Renal cortical epithelial cell (primary cell): ENCODE measurements at places on chromosomes 12 and 14. TPM values are rescaled to one million over a fixed set of nuclear protein-coding genes. Genes with fewer than 3 reads are reported as not detected.

The MAP1LC3B2 gene
- 0.35 and 1.6 TPM in 2 replicates for total RNA-seq

The FOXN4 gene
- not detected in 2 replicates for total RNA-seq

The CDCA4 gene
- total RNA-seq = 8.8 and 43.6 TPM in 2 replicates

The ANKS1B gene
- total RNA-seq = 5.6 and 6.9 TPM in 2 replicates

The OR6C76 gene
- total RNA-seq = not detected in 2 replicates

The CACNA1C gene
- total RNA-seq = 0.05 TPM in 1 of 2 replicates, not detected in the other

The KRT71 gene
- total RNA-seq = not detected in 2 replicates

The IRAK3 gene
- 3.0 and 4.0 TPM in 2 replicates for total RNA-seq

The CLECL1 gene
- total RNA-seq = not detected in 2 replicates

The GSC gene
- total RNA-seq = not detected in 2 replicates
